ENCODE measurements at places on chromosomes 2 and 18.

- no peak for DNase-seq
These were observed 21.7 kb upstream of the LRRTM1 start for GRCh38 chr2:80326214-80326613.

DNA sequence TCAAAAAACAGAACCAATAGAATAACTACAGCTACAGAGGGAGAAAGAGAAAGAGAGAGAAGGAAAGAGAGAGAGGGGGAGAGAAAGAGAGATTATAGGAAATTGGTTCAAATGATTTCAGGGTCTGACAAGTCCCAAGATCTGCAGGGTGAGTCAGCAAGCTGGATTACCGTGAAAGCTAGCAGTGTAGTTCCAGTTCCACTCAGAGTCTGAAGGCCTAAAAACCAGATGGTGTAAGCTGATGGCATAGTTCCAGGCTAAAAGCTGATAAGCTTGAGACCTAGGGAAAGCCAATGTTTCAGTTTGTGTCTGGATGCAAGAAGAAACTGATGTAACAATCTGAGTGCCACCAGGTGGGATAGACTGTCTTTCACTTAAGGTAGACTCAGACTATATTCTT lies 397.7 kb downstream of the TRIB2 start:
- DNase-seq: no peak

- no peak for DNase-seq
These were observed 23.8 kb downstream of the EML4 start for GRCh38 chr2:42192652-42193566.

GRCh38 chr2:107414376-107414775 lies 412.3 kb upstream of the RGPD4 start:
- no peak for DNase-seq

- DNase-seq: peak; percentile 54
These were observed 43.0 kb downstream of the CAPN13 start for GRCh38 chr2:30764021-30764800.

GRCh38 chr2:238972146-238972445 lies 124.2 kb downstream of the TWIST2 start:
- no peak for DNase-seq

GRCh38 chr2:161552015-161552414 lies 72.2 kb upstream of the SLC4A10 start:
- DNase-seq: no peak

- no peak for DNase-seq
These were observed 215.7 kb downstream of the ZEB2 start for GRCh38 chr2:144304202-144304601.

GRCh38 chr2:27989149-27989548 lies 98.6 kb downstream of the BABAM2 start:
- DNase-seq: no peak

- no peak for DNase-seq
These were observed 1045.1 kb upstream of the POU3F3 start for GRCh38 chr2:103808814-103809213.

DNA sequence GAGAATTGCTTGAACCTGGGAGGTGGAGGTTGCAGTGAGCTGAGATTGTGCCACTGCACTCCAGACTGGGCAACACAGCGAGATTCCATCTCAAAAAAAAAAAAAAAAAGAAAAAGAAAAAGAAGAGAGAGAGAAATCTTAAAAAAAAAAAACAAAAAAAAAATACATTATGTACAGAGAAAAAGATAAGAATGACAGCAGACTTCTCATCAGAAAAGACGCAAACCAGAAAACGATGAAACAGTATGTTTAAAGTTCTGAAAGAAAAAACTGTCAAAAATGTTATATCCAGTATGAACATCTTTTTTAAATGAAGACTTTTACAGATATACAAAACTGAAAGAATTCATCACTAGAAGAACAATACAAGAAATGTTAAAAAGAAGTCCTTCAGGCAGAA lies 60.4 kb downstream of the LNPK start:
- DNase-seq: no peak

GRCh38 chr2:196963043-196963442 lies 36.5 kb upstream of the PGAP1 start:
- DNase-seq: no peak

- DNase-seq: no peak
These were observed 1061.5 kb downstream of the CNTNAP5 start for GRCh38 chr2:125086313-125087184.

DNA sequence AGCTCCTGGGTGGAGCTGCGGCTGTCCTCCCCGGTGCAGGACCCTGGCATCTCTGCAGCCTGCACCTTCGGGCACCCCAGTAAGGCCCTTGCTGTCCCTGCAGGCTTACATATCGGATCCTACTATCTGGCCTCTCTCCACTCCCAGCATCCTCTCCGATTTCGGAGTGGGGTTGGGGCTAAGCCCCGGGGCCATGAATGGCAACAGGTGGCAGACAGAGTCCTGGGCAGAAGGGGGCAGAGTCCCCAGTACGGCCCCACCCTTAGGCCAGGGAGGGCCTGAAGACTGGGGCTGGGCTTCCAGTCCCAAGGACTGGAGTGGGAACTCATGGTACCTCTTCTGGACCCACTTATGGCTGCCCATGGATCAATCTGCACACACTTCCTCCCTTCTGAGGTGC lies 180.4 kb upstream of the MC4R start:
- no peak for DNase-seq

DNA sequence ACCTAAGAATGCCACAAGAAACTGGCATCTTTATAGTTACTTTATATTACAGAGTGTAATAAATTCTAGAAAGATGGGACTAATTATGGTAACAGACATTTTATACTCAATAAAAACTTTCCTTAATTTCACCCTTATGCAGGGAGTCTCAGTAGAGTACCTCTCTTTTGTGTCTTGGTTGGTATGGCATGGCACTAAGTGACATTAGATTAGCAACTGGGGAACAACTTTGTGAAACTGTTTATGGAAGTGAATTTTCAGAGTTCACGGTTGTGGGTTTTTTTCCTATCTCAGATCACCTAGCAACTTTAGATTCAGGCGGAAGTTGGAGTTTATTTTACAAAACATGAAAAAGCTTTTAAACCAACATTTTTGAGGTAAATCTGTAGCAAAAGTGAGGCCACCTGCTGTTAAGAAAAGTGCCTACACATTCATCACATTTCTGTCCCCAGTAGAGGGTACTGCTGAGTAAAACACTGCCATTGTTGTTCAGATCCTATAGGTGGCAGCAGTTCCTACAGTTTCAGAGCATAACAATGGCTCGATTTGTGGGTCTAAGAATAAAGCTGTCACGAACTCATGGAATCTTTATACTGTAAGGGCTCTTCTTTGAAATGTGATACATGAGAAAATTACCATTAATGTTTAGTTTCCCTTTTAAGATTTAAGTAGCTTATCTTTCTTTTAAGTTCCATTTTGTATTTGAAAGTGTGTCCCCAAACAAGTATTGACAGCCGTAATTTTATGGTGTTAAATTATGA lies 117.6 kb downstream of the CAMKMT start:
- DNase-seq: no peak

DNA sequence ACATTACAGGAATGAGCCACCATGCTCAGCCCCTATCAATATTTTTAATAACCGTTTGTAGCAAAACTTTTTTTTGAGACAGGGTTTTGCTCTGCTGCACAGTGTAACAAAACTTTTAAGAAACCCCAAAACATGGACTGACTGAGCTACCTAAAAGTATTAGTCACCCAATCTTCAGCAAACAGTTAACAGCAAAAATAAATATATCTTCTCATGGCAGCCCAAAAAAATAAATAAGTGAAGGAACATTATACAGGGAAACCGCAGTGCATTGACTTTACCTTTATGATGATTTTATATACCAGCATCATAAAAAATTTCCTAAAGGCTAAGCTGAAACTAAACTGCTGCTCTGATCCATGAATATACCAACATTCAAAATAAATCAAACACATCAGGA lies 424.6 kb downstream of the METTL4 start:
- no peak for DNase-seq

- DNase-seq: no peak
These were observed 134.2 kb upstream of the HNRNPA3 start for GRCh38 chr2:177078416-177078815.

- no peak for DNase-seq
These were observed 115.6 kb downstream of the MBP start for GRCh38 chr18:77016936-77017335.

DNA sequence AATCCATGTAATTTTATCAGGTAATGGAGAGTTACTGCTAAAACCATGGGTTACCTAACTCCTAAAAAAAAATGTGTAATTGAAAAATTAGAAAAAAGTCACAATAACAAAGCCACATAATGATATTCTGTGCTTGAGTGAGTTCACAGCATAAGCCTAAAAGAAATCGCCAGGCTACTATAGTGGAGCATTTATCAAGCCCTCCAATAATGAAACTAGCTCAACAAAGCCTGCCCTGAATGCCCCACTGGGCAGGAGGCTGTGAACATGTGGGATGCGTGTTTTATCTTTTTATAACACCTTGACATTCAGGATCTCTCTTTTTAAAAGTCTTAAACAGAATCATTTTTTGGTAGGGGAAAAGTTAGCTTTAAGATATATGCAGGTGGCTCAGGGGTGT lies 86.3 kb downstream of the KCTD18 start:
- DNase-seq: no peak

GRCh38 chr18:76687304-76687962 lies 134.9 kb upstream of the ZNF236 start:
- DNase-seq: no peak

DNA sequence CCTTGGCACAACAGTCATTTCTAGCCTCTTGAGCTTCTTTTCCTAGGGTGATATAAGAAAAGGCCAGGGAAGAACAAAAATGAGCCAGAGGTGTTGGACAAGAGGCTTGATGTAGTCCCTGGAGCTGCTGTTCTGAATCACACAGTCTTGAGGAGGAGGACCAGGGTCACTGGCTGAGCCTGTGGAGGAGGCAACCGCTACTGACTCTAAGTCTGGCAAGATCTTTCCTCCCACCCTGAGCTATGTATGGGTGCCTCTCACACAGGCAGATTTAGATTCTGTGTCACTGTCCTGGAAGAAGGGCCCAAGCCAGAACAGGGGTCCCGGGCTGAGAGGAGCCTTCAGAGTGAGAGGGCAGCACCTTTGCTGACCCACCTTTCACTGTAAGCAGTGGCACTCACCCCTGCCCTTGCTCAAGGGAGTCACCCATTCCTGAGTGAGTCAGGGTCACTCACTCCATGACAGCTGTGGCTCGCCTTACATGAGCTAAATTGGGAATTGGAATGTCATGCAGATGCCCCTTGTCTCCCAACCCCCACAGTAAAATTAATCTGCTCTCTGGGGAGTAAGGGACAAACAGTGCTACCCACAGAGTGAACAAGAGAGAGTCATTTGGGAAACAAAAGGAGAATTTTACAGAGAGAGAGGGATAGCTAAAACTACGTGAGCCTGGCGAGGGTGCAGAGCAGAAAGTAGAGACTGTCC lies at the start of gene TRIM54:
TSS of gene TRIM54 (plus strand) at position 575 of the 705 bp plus-strand sequence. CDS start 303 bp downstream, outside the sequence.
- DNase-seq: no peak

DNA sequence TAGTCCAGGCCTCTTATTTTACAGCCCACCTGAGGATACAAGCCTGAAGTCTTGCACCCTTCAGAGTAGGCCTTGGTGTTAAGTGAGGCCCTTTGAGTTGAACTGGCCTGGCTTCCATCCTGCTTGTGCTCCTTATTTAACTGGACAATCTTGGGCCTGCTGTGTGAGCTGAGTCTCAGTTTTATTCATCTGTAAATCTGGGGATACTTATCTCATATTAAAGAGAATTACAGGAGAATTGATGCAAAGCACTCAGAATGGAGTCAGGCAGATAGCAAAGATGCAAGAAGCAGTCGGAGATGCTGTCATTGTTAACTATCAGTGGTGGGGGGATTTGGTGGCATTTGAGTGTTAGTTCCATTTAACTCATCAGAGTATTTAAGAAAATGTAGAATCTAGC lies 36.8 kb downstream of the MFSD6 start:
- DNase-seq: no peak

DNA sequence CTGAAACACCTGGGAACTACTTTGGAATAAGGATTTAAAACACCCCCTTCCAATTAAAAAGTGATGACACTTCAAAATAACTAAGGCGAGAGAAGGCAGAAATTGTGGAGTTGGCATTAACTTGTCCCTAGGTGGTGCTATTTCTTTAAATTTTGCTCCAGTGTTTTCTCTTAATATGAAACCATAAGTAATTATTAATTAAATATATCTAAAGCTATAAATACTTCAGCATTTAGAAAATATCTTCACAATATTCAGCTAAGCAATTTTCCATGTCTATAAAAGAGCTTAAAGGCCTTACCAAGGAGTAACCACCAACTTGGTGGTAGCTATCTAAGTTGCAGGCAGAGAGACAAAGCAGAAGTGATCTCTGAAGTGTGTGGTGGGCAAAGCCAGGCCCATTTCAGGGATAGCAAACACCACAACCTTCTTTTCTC lies 186.8 kb upstream of the PGAP1 start:
- DNase-seq: no peak

- no peak for DNase-seq
These were observed 54.7 kb downstream of the BCL2 start for GRCh38 chr18:63264871-63265270.

- no peak for DNase-seq
These were observed 27.5 kb upstream of the SUCLG1 start for GRCh38 chr2:84486441-84487115.

DNA sequence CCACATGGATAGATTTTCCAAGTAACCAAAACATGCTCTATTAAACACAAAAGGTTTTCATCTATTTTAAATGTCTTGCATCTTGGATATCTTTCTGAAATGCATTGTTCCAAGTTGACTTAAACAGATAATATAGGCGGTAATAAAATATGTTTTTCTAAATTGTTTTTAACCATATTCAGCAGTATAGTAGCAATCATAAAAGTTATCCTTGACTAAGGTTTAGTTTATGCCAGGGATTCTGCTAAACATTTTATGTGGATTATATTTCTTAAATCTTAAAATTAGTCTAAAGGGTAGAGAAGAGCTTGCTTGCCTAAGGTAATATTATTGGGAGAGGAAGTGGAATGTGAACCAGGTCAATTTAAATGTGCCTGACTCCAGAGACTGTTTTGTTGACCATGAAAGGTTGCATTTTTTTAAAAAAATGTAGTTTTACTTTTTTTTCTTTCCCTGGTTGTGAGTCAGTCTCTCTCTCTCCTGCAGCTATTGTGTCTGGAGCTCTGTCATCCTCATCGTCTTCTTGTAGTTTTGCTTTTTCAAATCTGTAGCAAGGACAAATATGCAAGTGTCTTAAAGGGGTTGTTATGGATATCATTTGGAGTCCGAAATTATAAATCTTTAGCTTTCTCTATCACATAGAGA lies 309.1 kb upstream of the COL3A1 start:
- DNase-seq: no peak

GRCh38 chr2:219230059-219230540 lies 494 bp downstream of the ANKZF1 start:
- peak; percentile 92 for DNase-seq

DNA sequence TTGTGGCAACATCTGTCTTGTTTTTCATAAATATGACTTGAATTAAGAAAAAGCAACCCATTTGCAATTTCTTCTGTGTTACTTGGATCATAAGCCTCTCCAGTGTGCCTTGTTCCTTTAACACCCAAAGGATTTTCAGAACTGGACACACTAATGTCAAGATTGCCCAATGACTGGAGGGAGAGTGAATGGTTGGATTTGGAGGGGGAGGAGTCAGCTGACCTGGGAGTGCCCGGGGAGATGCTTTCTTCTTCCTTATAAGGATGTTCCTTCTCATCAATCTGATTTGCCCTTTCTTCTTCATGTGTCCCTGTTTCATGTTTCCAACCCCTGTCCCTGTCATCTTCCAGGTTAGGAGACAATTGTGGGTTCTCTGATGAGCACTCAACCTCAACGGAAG lies 48.8 kb downstream of the ALPK2 start:
- DNase-seq: no peak

- DNase-seq: no peak
These were observed 97.1 kb downstream of the NYAP2 start for GRCh38 chr2:225496568-225496967.

GRCh38 chr18:33749834-33750233 lies 171.8 kb downstream of the ASXL3 start:
- DNase-seq: no peak

- DNase-seq: no peak
These were observed 5.8 kb downstream of the ASIC4 start for GRCh38 chr2:219520079-219520478.

Measured in spleen (tissue), 13 donors.